ENCODE measurements at places on chromosomes 1 and 21.

GRCh38 chr1:91611483-91611917 is 110.8 kb downstream of the CDC7 start:
- no peak for DNase-seq

- DNase-seq = no peak
Observed at GRCh38 chr1:107593501-107594209, 371.3 kb downstream of the VAV3 start.

DNA sequence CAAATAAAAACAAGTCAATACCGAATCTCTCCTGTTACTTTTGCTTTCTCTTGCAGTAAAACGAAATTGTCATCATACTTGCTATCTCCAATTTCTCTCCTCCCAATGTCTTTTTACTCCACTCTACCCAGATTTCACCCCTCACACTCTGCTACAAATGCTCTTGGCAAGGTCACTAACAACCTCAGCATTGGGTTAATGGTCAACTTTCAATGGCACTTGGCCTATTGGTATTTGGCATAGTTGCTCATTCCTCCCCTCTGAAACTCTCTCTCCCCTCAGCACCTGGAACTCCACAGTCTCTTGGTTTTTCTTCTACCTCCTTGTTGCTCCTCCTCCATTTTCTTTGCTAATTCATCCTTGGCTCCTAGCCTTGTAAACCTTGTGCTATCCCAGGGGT is 367.3 kb downstream of the PTPRU start:
- DNase-seq = no peak

DNA sequence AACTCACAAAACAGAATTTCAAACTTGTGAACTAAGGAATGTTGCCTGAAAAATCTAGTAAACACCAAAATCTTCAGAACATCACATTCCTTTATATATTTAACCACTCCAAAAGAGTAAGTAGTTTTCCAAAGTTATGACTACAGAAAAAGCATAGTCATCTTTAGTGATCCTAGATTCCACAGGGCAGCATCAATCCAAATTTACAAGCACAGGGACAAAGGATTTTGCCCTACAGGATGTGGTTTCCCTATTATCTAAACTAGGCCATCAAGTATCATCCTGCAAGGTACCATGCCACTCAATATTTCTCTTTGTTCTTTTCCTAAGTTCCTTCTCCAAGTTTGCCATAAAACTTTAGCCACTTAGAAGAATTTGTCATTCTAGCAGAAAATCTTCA is 33.0 kb downstream of the COP1 start:
- DNase-seq = no peak

DNA sequence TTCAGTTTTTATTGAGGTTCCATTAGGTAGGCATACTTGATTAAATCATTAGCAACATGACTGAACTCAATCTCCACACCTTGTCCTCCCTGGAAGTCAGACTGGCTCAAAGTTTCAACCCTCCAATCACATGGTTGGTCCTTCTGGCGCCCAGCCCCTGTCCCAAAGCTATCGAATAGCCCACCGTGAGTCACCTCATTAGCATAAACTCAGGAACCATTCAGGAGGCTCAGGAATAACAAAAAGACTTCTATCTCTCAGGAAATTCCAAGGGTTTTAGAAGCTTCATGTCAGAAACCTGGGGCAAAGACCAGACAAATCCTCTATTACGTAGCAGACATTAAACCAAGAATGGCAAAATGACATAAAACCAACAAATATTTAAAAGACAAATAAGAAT is 78.6 kb downstream of the RGS2 start:
- no peak for DNase-seq

GRCh38 chr1:207852576-207853371 is 58.2 kb downstream of the CD34 start:
- no peak for DNase-seq

DNA sequence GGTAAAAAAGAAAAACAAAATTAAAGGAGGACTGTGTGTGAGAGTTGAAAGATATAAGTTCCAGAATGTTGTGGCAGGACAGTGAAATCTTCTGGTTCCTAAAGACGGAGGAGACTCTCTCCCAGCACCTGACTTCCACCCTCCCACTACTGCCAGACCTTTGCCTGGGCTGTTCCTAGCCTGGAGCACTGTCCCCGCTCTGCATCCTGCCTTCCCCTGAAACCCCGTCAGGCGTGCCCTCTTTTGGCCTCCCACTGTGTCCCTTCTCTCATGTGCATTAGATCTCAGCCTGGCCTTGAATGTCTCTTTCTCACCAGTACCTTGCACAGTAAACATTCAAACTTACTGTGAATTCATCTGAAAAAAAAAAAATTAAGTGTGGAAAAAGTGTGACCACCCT is 74.1 kb downstream of the VPS26C start:
- DNase-seq = no peak

DNA sequence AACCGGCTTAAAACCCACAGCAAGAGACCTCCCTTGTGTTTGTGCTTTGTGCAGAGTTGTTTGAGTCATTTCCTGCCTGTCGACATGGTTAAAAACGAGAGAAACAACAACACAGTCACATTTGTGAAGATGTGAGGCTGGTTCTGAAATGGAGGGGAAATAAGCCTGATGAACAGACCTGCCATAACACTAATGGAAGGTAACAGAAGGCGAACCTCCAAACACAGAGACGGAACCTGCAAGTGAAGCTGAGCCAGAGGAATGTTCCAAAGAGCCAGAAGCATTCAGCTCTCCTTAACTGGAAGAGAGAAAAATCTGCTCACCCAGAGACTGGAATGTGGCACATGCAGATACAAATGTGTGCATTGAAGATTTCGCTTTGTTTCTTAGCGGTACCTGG is 53.2 kb upstream of the RAVER2 start:
- no peak for DNase-seq

- DNase-seq = no peak
Observed at GRCh38 chr1:99634971-99635624, 10.8 kb upstream of the PALMD start.

DNA sequence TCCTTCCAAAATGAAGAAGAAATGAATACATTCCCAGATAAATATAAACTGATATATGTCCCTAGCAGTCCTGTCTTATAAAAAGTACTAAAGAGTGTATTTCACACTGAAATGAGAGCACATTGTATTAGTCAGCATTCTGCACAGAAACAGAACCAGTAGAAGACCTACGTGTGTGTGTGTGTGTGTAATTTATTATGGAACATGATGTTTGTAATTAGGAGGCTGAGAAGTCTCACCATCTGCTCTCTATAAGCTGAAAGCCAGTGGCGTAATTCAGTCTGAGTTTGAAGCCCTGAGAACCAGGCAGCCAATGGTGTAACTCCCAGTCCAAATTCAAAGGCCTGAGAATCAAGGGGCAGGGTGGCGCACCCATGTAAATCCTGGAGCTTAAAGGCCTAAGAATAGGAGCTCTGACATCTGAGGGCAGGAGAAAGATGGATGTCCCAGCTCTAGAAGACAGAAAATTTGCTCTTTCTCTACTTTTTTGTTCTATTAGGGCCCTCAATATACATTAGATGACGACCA is 146.5 kb upstream of the LYPLAL1 start:
- no peak for DNase-seq

DNA sequence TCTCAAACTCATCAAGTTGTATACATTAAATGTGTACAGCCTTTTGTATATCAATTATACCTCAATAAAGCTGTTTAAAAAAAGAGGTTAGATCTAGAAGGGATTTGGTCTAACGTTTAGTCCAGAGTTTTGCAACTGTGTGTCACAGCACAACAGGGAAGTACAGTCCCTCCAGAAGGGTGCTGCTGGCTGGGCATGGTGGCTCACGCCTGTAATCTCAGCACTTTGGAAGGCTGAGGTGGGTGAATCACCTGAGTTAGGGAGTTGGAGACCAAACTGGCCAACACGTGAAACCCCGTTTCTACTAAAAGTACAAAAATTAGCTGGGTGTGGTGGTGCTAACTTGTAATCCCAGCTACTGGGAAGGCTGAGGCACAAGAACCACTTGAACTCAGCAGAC is 78.3 kb upstream of the HAO2 start:
- DNase-seq = no peak

DNA sequence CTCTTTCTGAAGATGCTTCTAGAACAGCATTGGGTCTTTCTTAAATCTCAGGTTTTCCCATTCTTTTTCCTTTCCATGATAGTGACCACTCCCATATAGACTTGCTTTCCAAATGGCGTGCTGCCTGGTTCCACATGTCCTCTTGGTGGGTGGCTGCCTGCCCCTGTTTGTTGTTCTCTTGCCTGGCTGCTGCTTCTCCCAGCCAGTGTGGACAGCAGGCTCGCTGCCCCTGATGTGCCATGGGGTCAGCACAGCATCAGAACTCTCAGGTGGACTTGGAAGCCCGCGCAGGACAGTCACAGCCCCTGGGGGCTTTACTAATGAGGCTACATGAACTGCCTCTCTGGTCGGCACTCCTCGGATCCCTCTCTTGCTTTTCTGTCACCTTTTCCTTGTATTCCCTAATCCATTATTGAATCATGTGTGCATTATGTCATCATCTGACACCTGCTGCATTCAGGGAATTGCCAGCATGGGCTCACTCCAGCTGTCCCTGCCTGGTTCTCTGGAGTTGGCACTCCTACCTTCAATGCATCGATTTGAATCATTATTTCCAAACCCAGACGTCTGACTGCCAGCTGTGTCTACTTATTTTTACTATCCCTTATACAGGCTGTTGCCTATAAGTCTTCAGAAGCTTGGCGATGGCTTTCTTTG is 100.5 kb upstream of the COA6 start:
- no peak for DNase-seq

DNA sequence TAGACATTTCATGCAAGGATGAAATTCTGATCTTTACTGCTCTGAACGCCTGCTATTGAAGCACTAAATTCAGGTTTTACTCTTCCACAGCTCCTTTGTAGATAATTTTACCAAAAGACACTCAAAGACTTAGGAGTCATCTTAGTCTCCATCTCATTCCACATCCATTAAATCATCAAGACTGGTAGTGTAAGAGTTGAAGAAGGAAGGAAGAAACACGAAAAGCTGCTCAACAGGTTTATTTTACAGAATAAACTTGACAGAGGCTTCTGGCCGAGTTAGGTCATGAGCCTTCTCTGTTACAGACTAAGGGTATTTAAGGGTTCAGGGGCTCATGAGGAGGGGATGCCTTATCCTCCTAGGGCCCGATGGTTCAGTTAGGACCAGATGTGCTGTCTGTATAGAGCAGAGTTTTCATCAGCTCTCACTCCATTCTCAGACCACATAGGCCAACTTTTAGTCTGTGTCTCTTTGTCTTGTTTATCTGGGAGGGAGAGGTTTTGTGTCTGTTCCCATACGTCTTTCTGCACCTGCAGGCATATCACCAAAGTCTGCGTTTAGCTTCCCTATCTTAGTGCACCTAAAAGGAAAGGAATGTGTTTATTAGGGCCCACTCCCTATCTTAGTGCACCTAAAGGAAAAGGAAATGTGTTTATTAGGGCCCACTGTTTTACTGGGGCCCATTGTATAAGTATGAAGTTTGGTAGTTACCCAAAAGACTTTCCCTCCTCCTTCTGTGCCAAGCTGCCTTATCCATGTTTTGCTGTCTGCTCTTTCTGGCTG is 57.4 kb upstream of the RGS18 start:
- DNase-seq = no peak

DNA sequence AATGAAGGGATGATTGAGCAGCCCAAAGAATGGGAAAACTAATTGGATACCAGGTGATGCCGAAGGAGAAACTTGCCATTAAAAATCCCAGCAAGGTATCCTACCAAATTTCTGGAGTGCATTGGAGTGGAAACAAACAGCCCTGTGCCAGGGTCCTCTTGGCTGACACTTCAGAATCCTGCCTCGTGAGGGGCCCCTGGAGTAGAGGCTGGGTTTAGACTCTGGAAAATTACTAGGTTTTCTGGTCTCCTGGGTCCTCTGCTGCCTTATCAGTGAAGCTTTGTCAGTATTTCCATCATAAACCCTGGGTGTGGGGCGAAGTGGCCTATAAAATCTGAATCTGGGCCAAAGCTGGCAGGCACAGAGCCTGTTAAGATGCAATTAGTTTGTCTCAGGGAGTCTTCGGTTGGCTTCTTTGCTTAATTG is 289.2 kb upstream of the USP24 start:
- no peak for DNase-seq

GRCh38 chr1:82455342-82455741 is 654.6 kb downstream of the ADGRL2 start:
- no peak for DNase-seq

DNA sequence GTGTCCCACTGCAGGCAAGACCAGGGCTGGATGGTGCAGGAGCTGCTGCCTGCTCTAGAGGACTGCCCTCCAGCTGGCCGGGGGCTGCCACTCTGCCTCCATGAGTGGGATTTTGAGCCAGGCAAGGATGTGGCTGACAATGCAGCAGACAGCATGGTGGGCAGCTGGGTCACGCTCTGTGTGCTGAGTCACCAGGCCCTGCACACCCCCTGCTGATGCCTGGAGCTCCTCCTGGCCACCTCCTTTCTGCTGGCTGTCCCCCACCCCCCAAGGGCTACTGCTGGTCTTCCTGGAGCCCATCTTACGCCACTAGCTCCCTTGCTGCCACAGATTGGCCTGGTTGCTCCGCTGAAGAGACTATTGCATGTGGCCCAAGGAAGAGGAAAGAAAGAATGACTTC is 3.9 kb upstream of the ZSCAN20 start:
- no peak for DNase-seq

GRCh38 chr1:46077644-46078043 is 54.8 kb downstream of the PIK3R3 start:
- DNase-seq = no peak

DNA sequence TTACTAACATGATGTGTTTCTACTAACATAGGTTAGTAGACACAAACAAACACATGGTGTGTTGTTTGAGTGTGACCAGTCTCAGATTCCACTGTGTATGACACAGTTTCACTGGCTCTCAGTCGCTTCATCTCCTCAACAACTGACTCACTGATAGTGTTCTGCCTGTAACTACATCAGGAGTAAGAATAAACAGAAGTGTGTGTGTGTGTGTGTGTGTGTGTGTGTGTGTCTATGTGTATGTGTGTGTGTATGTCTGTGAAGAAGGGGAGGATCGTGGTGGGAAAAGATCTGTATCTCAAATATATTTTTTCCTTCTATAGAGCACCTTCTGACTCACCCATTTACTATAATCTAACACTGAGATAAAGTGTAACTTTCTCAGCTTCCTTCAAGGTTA is 391.0 kb downstream of the PTPRC start:
- no peak for DNase-seq

- DNase-seq = no peak
Observed at GRCh38 chr1:238060061-238060460, 169.3 kb upstream of the ZP4 start.

DNA sequence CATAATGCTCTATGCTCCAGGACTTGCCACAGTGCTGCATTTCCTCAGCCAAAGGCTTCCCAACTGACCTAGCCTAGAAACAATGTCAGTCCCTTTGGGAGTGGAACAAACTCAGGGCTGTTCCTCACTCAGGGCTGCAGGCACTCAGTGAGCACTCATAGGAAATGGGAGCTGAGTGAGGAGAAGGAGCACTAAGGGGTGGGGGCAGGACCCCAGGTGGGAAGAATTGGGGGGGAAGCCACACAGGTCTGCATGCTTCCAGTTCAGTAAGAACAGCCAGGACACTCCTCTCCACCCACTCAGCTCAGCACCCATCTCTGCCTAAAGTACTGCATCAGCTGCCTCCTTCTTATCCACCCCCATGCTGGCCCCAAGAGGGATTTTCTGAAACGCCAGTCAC is 7.3 kb upstream of the SLC5A9 start:
- DNase-seq = no peak
